Neural cell (in vitro differentiated cells): ENCODE measurements at places on chromosomes 7 and 10. TPM values are rescaled to one million over a fixed set of nuclear protein-coding genes. Genes with fewer than 3 reads are reported as not detected.

The ZNF438 gene
- polyA plus RNA-seq = 0.50 and 0.78 TPM in 2 replicates

The AOAH gene
- 0.76 and 4.3 TPM in 2 replicates for polyA plus RNA-seq

The CALHM1 gene
- polyA plus RNA-seq = not detected in 2 replicates

The CREB5 gene
- 3.2 and 3.7 TPM in 2 replicates for polyA plus RNA-seq

The NYAP1 gene
- 70.1 and 86.6 TPM in 2 replicates for polyA plus RNA-seq

The SLC18A3 gene
- polyA plus RNA-seq = not detected in 2 replicates

The TUBAL3 gene
- polyA plus RNA-seq = not detected in 2 replicates

The PRPS1L1 gene
- polyA plus RNA-seq = not detected in 2 replicates

The HEPACAM2 gene
- polyA plus RNA-seq = 0.24 and 0.35 TPM in 2 replicates

The GPNMB gene
- polyA plus RNA-seq = not detected in 2 replicates

The PLOD3 gene
- polyA plus RNA-seq = 17.9 and 19.2 TPM in 2 replicates

The HTR7 gene
- 0.82 and 0.95 TPM in 2 replicates for polyA plus RNA-seq

The NKX2-3 gene
- not detected in 2 replicates for polyA plus RNA-seq

The UCMA gene
- polyA plus RNA-seq = not detected in 2 replicates

The HOXA7 gene
- not detected in 2 replicates for polyA plus RNA-seq

The TFPI2 gene
- 0.78 TPM in 1 of 2 replicates, not detected in the other for polyA plus RNA-seq

The SAP25 gene
- 0.46 and 0.52 TPM in 2 replicates for polyA plus RNA-seq

The PTF1A gene
- polyA plus RNA-seq = not detected in 2 replicates

The CALML3 gene
- polyA plus RNA-seq = not detected in 2 replicates
